ENCODE measurements at places on chromosomes 16 and 17.

DNA sequence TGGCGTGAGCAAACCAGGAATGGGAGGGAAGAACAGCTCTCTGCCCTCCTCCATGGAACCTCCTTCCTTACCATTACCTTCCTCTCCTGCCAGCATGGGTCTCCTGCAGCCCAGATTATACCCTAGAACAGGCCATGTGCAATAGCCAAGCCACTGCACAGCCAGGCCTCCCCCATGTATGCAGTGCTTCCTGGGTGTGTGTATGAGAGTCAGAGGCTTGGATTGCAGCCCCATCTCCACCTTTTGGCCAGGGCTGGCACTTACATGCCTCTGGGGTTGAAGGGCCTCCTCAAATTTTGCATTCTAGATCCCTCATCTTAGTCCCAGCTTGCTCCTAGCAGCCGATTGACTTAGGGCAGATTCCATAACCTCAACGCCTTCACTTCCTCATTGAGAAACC lies 133.7 kb downstream of the GSG1L start:
- no peak for DNase-seq

DNA sequence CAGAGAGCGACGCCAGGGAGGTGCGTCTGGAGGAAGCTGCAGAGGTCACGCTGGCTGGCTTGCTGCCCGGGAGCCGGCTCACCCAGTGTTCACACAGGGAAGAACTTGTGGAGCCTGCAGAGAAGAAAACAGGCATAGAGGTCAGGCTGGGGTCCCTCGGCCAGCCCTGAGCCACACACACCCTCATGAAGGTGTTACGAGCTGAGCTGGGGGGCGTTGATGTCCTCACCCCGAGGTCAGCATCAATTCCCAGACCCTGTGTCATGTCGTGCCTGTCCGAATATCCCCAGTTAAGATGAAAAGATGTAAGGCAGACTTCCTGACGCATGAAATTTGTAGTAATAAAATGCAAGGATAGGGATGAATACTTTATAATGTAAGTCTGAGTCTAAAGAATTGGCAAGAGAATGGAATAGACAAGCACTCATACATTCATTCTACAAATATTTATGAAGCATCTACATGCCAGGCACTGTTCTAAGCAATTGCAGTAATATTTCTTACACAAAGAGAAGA lies 77.1 kb downstream of the USP31 start:
- no peak for DNase-seq

GRCh38 chr16:46629331-46630219 lies 8.4 kb upstream of the SHCBP1 start:
- DNase-seq, result no peak

DNA sequence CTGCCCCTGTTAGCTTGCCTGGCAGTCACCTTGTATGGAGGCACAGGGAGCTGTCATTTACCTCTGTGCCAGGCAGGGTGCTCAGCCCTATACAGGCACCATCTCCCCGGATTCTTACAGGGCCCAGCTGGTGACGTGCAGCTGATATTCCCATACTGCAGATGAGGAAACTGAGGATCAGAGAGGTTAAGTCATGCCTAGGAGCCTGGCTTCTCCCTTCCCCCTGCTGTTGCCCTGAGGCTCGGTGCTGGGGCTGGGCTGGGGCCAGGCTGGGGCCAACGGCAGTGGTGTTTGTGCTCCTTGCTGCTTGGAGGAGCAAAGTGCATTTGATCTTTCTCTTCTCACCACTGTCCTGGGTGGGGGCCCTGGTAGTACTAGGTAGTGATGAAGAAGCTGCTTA lies 54.7 kb upstream of the IL34 start:
- DNase-seq, result no peak

DNA sequence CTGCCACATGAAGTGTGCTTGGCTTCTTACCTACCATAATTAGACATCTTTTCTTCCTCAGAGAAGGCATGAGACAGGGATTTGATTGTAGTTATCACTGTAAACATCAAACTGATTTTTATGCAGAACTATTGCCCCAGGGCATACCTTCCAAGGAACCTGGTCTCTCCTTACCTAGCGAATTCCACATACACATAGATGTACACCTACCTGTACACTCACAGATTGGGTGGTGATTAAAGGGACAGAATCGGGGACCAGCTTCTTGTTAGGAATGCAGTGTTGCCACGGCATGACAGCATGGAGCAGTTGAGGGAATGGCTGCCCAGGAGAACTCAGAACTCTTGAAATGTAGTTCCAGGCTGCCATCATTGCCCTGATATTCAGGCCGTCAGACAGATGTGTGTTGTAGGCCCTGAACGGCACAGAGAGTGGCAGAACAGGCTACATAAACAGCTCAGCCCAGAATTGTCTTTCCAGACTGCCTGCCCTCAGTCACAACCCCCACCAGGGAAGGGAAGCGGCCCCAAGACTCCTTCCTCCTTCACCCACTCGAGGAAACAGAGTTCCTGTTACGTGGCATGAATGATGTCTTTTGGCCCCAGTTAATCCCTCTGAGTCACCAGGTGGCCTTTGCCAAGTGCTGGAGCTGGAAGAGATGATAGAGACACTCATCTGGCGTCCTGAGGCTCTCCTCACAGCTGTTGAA lies 17.8 kb upstream of the NAGLU start:
- no peak for DNase-seq

DNA sequence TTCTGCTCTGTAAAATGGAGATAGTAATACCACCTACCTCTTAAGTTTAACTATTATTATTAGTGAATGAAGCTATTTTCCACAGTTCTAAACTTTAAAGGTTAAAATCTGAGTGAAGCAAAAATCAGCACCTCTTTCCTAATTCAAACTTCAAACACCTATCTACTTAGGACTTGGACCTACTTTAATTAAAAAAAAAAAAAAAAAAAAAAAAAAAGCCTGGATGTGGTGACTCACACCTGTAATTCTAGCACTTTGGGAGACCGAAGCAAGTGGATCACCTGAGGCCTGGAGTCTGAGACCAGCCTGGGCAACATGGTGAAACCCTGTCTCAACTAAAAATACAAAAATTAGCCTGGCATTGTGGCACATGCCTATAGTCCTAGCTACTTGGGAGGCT lies 5.0 kb upstream of the KANSL1 start:
- DNase-seq, result no peak

- DNase-seq, result no peak
Measured at GRCh38 chr17:47290870-47291241, 32.9 kb upstream of the EFCAB13 start.

- no peak for DNase-seq
Measured at GRCh38 chr17:41868568-41868967, 3.3 kb upstream of the KLHL11 start.

GRCh38 chr16:66894948-66895688 lies 14.8 kb downstream of the PDP2 start:
- no peak for DNase-seq

DNA sequence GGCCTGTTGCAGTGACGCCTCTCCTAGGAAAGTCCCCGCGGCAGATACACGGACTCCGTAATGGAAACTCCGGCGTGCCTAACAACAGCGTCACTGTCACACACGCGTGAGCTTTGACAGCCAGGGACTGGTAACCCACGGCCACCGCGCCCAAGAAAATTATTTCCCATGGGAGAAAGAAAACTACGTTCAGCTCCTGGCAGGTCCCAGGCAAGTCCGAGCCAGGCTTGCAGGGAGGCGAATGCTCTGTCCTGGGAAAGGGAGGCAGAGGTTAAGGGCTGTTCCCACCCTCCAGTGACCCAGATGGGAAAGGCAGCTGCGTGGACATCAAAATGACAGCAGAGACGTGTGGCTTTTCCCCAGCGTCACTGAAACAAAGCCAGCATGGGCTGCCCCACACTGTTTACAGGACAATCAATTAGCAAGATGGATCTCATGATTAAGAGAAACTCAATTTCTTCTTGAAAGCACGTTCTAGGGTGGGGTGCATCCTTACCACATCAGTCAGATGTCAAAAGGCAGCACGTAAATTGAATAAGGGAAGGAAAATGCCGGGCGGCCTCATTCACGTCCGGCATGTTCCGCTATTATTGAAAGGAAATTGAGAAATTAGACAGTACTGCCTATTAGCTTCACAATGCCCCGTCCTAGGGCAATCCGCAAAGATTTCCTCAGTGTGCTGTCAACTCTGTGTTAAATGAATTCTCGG lies 82.5 kb downstream of the NXN start:
- no peak for DNase-seq

- peak; percentile 22 for DNase-seq
Measured at GRCh38 chr17:7440113-7440833, 961 bp downstream of the FGF11 start.

DNA sequence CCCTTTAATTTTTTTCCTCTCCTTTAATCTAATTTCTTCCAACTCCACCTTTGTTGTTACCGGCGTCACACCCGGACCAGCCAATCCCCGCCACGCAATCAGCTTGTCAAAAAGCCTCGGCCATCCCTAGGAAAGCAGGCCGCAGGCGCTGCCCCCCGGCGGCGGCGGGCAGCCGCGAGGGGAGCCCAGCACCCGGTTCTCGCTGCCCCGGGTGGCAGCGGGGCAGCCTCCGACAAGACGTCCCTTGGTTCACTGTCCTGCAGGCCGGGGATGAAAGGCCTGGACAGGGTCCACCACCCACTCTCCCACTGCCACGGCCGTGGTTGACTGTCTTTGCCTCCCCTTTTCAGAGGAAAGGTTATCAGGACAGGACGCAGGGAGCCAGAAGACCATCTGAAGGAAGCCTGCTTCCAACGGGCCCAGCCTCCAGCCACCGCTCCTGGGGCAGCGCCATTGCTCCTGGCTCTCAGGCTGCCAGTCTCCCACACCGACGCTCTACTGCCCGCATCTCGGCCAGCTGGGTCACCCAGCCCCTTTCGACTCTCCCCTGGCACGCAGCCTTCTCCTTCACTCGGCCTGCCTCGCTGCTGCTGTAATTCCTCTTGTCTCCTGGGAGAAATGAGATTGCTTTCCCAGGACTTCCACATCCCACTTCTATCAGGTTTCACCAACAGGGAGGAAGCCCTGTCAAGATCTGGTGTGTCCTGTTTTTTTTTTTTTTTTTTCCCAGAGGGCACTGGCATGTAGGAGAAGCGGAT lies 2.8 kb upstream of the UBTF start:
- peak; percentile 46 for DNase-seq

DNA sequence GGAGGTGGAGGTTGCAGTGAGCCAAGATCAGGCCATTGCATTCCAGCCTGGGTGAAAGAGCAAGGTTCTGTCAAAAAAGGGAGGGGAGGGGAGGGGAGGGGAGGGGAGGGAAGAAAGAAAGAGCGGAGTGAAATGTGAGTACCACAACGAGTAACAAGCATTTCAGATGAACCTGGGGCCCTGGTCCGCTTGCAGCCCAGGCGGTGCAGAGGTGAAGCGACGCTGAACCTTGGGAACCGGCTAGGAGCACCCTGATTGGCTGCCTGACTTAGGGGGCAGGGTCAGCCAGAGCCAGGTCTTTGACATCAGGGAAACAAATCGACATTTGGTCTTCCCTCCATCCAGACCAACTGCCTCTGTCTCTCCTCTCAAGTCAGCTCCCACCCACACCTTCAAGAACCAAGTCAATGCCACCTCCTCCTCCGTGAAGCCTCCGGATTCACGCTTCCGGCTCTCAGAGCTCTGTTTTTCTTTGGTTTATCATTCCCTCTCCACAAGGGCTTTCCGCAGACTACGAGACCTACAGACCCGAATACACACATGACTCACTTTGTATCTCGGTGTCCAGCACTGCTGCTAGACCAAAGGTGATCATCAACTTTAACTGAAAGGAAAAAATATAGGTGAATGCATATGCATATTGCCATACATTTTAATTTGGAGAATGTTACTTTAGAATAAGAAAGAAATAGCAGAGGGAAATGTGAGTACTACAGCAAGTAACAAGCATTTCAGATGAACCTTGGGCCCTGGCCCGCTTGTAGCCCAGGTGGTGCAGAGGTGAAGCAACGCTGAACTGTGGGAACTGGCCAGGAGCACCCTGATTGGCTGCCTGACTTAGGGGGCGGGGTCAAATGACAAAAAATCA lies 19.3 kb downstream of the OR1F1 start:
- DNase-seq, result no peak

- DNase-seq, result no peak
Measured at GRCh38 chr17:2844416-2844815, 48.2 kb downstream of the RAP1GAP2 start.

- DNase-seq, result no peak
Measured at GRCh38 chr16:23676924-23677480, 1.7 kb upstream of the PLK1 start.

DNA sequence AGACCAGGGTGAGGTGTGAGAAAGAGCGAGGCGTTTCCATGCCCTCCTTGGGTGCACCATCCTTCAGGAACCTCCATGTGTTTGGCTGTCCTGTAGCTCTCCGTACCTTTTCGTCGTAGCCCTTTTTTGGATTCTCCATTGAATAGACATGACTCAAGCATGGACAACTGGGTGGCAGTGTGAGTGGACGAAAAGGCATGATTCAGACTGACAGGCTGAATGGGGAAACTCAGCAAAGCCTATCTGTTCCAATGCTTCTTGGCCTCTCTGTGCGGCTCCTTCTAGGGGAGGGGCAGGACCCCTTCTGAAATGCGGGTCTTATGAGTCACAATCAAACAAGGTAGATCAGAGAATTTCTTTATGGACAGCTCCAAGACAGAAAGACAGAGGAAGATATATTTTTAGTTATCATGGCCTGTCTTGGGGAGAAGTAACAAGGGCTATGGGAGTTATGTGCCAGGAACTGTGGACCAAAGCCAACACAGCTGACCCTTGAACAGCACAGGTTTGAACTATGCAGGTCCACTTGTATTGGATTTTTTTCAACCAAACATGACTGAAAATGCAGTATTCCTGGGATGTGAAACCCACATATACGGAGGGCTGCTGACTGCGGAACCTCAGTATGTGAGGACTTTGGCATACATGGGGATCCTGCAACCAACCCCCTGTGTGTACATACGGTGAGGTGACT lies 22.9 kb downstream of the ADORA2B start:
- no peak for DNase-seq

- no peak for DNase-seq
Measured at GRCh38 chr17:43439041-43439440, 40.2 kb downstream of the ARL4D start.

Data from caudate nucleus (tissue), 63 donors.